GM04504 (cell line): ENCODE measurements at places on chromosomes 4 and X.

- DNase-seq = no peak
Measured at GRCh38 chr4:184699941-184700340, 34.0 kb downstream of the CENPU start.

DNA sequence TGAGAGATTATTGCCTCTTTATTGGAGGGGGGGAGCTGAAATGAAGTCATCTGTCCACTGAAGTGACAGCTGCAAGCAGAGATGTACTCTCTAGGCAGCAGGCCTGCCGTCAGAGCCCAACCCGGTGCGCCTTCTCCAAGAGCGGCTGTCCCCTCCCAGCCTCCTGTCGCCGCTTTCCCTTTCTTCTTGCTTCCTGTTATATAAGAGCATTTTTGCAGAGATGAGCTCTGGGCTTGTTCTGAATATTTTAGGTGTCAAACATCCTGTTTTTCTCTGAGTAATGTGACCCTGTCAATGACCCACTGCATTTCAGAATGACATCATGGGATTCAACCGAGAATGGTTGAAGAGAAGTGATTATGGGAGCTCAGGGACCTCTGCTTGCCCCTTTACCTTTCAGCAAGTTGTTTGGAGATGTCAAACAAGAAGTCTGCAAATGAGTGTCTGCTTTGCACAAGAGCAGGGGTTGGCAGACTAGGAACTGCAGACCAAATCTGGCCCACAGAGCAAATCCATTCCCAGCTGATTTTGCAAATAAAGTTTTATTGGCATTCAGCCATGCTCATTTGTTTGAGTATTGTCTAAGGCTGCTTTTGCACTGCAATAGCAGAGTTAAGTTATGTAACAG is 79.9 kb downstream of the SLC9A6 start:
- DNase-seq = no peak

- DNase-seq = peak; percentile 49
Measured at GRCh38 chr4:123398853-123399626, 2.4 kb downstream of the SPRY1 start.

DNA sequence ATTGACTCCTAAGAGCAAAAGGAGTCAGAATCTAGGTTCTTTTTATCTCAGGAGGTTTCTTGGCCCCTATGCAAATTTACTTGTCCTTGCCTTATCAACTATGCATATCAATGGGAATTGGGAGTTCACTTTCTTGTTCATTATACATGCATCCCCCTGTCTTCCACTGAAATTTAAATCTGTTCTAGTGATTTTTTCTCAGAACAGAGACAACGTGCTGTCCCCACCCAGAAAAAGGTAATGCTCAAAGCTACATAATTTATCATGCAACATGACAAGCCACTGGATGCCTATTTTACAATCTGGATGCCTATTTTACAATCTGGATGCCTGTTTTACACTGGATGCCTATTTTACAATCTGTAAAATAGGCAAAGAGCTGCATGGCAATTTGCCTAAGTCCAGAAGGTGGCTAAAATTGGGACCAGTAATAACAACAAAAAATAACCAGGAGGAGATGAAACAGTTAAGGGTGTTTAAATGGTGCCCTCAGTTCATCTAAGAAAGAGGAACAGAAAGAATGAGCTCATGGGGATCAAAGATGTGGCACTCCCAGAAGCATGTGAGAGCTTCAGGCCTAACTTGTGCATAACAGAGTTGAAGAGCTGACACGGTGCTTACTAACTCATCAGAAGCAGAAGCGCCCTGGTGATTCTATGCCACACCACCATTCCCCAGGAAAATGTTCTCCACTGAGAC is 537.8 kb upstream of the BOD1L1 start:
- no peak for DNase-seq

DNA sequence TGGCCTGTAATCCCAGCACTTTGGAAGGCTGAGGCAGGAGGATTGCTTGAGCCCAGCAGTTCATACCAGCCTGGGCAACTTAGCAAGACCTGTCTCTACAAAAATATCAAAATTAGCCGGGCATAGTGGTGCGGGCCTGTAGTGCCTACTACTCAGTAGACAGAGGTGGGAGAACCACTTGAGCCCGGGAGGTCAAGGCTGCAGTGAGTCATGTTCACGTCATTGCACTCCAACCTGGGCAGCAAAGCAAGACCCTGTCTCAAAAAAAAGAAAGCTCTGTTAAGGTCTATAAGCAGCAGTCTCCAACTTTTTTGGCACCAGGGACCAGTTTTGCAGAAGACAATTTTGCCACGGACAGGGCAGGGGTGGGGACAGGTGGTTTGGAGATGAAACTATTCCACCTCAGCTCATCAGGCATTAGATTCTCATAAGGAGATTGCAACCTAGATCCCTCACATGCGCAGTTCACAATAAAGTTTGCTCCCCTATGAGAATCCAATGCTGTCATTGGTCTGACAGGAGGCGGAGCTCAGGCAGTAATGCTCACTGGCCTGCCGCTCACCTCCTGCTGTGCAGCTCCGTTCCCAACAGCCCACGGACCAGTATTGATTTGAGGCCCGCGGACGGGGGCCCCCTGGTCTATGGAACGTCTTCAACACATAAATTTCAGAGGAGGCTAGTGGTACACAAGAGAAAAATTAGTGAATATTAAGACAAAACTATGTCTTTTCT is 67.9 kb downstream of the KLHL8 start:
- no peak for DNase-seq

- no peak for DNase-seq
Measured at GRCh38 chr4:132540268-132540667, 608.8 kb upstream of the PCDH10 start.

DNA sequence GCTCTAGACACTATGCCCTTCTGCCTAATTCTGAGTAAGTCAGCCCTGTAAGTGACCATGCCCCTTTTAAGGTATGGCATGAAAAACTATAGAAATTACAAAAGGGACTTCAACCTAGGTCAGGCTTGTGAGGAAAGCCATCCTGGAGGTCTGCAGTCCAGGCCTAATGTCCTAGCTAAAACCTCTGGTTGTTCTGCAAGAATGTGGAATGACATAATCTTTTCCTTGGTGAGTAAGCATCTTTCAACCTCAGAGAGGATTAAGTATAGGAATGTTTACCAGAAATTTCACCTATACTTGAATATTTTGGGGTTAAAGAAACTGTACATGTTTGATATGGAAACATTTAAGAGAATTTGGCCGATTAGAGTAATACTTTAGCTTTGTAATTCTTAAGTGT is 23.8 kb upstream of the HPSE start:
- DNase-seq = no peak

GRCh38 chr4:113452868-113453620 is 308.5 kb downstream of the CAMK2D start:
- DNase-seq = no peak

DNA sequence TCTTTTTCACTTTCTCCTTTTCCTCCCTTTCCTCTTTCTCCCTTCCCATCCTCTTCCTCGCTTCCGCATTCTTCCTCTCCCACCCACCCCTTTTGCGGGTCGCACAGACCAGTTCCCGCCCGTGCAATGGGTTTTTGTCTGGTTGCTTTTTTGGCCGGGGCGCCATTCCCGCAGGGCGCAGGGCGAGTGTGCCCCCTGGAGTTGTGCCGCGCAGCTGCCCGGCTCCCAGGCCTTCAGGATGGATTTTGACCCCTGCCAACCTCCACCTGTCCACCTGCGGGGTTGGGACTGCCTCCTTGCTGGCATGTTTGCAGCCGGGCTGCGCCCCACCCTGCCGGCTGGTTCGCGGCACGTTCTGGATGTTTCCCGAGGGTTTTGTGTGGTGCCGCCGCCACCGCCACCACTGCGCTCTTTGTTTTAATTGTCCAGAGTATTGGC is 578 bp upstream of the SEL1L3 start:
- DNase-seq = no peak

DNA sequence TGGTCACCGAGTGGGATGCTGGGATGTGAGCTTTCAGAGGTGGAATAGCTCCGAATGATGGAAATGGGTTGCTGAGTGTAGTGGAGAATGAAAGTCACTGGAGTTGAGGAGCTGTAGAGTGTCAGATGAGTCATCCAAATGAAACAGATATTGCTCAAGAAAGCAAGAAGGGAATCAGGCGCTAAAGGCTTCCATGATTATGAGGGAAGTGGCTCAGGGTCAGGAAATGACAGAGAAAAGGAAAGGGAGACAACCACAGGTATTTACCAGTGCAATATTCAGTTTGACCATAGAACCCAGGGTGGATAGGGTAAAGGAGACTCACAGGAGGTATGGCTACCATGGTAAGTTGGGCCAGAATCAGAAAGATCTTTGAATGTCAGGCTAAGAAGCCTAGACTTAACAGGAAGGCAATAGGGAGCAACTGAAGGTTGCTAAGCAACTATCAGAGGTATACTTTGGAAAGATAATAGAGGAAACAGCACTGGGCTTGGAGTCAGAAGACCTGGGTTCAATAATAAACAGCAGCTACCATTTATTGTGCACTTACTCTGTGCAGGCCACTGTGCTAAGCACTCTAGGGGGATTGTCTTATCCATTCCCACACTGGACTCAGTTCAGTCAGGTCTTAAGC is 11.7 kb downstream of the LAS1L start:
- no peak for DNase-seq

- DNase-seq = no peak
Measured at GRCh38 chr4:165894159-165894558, 21.1 kb downstream of the TLL1 start.

GRCh38 chrX:153885968-153886903 is at the start of gene L1CAM:
L1CAM (minus strand) TSS chrX:153886173; CDS start chrX:153875836, 10,337 bp downstream.
- DNase-seq = no peak

DNA sequence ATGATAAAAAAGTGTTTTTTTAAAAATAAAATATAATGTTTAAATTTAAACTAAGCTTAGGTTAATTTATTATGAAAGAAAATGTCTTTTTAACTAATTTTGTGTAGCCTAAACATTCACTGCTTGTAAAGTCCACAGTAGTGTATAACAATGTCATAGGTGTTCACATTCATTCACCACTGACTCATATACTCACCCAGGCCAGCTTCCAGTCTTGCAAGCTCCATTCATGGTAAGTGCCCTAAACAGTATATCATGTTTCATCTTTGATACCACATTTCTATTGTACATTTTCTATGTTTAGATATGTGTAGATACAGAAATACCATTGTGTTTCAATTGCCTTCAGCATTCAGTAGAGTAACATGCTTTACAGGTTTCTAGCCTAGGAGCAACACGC is 530.3 kb downstream of the EPHA5 start:
- DNase-seq = no peak

- no peak for DNase-seq
Measured at GRCh38 chr4:99918656-99919055, 24.4 kb upstream of the LAMTOR3 start.

- no peak for DNase-seq
Measured at GRCh38 chrX:125132274-125132673, 187.4 kb upstream of the TEX13C start.

GRCh38 chrX:21939906-21940305 is 603 bp upstream of the SMS start:
- DNase-seq = no peak

DNA sequence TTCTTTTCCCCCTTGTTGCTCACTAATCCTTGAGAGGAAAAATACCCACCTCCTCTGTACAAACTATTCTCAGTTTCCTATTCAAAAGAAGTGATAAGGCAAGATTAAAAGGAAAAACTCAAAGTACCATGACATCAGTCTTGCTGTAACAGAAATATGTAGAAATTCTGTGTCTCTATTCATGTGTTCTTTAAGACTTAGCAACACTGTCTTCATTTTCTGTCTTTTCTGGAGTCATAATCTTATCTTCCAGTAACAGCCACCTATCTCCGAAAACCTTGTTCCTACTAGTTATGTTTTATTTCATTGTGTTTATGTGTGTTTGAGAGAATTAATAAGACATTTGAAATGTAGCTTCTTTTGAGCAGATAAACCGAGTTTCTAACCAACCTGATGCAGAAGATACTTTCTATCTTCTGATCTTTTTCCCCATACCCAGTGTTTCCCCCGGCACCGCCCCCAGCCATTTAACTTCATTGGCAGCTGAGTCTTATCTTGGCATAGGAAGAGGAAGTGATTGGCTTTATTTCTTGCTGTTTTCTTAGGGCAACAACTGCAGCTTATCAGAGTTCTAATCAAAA is 8.0 kb downstream of the FAM241A start:
- no peak for DNase-seq

DNA sequence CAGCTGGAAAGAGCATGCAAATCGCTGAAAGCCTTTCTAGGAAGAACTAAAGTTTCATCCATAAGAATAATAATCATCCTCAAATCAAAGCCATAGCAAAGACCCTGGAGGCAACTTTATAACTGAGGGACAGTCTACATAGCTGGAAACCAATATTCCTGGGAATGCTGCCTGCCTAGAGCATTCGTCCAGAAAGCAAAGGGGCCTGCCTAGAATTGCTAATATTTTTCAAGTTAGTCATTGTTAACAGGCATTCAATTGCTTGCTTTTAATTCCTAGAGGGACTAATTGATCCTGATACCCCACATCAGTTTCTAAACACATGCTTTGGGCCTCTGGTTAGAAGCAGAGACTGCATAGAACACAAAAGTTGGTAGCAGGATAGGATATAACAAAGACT is 4.2 kb upstream of the PPARGC1A start:
- DNase-seq = no peak

DNA sequence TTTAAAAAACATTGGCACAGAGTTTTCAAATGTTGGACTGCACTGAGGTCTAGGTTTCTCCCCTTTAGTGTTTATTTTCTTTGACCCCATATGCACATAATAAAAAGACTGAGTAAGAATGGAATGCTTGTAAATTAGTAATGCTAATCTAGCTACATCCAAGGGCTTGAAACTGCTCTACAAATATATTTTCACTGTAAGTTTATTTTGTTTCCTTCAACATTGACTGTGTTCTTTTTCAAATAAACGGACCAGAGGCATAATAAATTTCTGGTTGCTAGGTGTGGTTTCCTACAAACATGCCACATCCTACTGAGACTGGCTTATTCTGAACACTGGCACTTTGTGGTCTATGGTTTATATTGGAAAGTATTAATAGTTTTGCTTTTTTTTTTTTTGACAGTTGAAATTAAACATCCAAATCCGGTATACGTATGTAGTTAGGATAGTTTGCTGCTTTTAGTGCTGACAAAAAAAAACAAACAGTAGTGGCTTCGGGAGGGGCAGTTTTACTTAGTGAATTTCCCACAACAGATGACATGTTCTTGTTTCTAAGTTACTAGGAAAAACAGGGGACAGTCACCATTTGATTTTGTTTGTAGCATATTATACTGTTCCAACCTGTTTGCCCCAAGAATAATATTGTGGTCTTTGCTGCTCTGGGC is 13.2 kb downstream of the CA5B start:
- peak; percentile 77 for DNase-seq

- no peak for DNase-seq
Measured at GRCh38 chrX:9873952-9874351, 87.7 kb downstream of the SHROOM2 start.

DNA sequence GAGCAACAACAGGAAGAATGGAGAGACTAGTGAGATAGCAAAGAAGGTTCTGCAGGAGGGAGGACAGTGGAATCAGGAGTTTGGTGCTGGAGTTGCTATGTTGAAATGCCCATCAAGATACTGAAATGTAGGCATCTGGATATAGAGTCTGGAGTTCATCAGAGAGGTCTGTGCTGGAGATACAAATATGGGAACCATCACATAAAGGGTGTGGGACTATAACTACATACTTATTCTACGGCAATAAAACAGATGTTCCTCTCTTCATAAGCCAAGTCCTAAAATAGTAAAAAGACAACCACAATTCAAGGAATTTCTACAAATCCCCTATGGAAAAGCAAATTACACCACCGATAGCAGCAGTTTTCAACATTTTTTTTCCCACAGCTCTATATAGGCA is 1.6 kb downstream of the MED14 start:
- DNase-seq = no peak
